ENCODE measurements at places on chromosomes 3 and 15. TPM values are rescaled to one million over a fixed set of nuclear protein-coding genes. Genes with fewer than 3 reads are reported as not detected.

Gene OIP5
- 0.88 TPM for total RNA-seq

Gene CRTAP
- total RNA-seq = 360 TPM

Gene NOX5
- total RNA-seq = 0.36 TPM

Gene CATSPER2
- 1.1 TPM for total RNA-seq

DNA sequence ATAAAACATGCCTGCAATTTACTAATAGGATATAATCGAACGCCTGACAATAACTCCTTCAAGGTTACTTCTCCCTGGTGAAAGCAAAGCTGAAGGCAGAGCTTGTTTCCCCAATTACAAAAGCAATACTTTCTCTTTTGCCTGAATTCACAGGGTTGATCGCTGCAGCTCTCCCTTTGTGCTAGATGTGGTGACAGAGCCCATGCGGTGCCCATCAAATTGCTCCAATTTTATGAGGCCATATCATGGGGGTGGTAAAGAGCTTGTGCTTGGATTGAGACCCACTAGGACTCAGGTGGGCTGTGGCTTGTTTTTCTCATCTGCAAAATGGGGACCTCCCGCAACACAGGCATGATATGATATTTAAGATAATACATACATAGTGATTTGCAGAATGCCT, 143.4 kb downstream of the GREM1 start:
- DNase-seq = no peak
- H3K4me1 ChIP-seq = peaks cover 43% of the 10 kb centered on the region
- no peaks in the 10 kb centered on the region for H3K36me3 ChIP-seq
- H3K27ac ChIP-seq = peak overlapping the region; percentile 99

GRCh38 chr3:52149726-52150125, 4.5 kb downstream of the POC1A start:
- no peak for DNase-seq
- H3K4me1 ChIP-seq = peaks cover 10% of the 10 kb centered on the region
- no peaks in the 10 kb centered on the region for H3K27me3 ChIP-seq
- peaks cover 25% of the 10 kb centered on the region for H3K36me3 ChIP-seq

DNA sequence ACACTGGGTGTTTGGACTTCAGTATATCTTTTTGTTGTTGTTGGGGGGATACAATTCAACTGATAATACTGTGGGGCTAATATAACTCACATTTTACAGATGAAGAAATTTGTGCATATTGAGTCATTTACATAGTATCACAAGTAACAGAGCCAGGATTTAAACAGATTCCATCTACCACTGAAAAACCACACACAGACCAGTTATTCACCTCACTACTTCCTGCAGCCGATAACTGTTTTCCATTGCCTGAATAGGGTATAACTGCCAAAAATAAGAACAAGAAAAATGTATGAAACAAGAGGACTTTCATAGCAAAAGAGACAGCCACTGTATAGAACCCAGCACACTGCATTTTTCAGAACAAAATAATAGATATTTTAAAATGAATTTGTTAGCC, 215.8 kb upstream of the CNTN6 start:
- no peaks in the 10 kb centered on the region for H3K4me1 ChIP-seq
- H3K4me3 ChIP-seq = no peak overlapping the region
- no peaks in the 10 kb centered on the region for H3K36me3 ChIP-seq
- H3K27me3 ChIP-seq = no peaks in the 10 kb centered on the region
- H3K27ac ChIP-seq = no peak overlapping the region

GRCh38 chr15:56442354-56442753, 22.6 kb downstream of the MNS1 start:
- no peaks in the 10 kb centered on the region for H3K4me1 ChIP-seq
- no peaks in the 10 kb centered on the region for H3K27me3 ChIP-seq
- no peak overlapping the region for H3K27ac ChIP-seq
- H3K4me3 ChIP-seq = no peak overlapping the region

- no peak overlapping the region for H3K27ac ChIP-seq
- no peak for DNase-seq
- no peaks in the 10 kb centered on the region for H3K27me3 ChIP-seq
- H3K36me3 ChIP-seq = no peaks in the 10 kb centered on the region
- H3K4me1 ChIP-seq = no peaks in the 10 kb centered on the region
These were observed 422.0 kb downstream of the SOX2 start for GRCh38 chr3:182133752-182134151.

DNA sequence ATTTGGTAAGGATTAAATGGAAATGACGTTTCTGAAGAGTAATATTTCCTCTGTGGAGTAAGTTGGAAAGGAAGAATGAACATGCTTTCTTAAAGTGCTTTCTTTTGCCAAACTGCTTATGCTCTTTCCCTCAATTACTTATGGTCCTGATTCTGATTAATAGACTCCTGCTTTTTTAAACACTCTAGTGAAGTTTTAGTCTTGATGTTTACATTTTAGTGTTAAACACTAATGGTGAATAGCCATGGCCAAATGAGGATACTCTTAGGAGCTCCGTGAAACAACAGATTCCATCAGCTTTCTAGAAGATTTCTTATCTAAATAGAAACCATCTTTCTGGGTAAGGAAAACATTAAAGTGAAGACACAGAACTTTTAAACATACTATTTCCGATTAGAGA, 117.6 kb downstream of the P3H2 start:
- peaks cover 39% of the 10 kb centered on the region for H3K4me1 ChIP-seq
- H3K4me3 ChIP-seq = no peak overlapping the region
- no peaks in the 10 kb centered on the region for H3K27me3 ChIP-seq
- no peaks in the 10 kb centered on the region for H3K36me3 ChIP-seq
- no peak for DNase-seq

- no peaks in the 10 kb centered on the region for H3K27me3 ChIP-seq
- H3K4me1 ChIP-seq = peaks cover 25% of the 10 kb centered on the region
- DNase-seq = no peak
- H3K27ac ChIP-seq = peak overlapping the region; percentile 51
- H3K36me3 ChIP-seq = peaks cover 39% of the 10 kb centered on the region
- no peak overlapping the region for H3K4me3 ChIP-seq
These were observed 23.0 kb downstream of the HPS3 start for GRCh38 chr3:149152420-149152819.

- no peak for DNase-seq
- H3K27me3 ChIP-seq = no peaks in the 10 kb centered on the region
- H3K4me3 ChIP-seq = no peak overlapping the region
- H3K27ac ChIP-seq = no peak overlapping the region
- H3K36me3 ChIP-seq = no peaks in the 10 kb centered on the region
These were observed 77.2 kb upstream of the TPRG1 start for GRCh38 chr3:189094539-189094938.

- H3K4me1 ChIP-seq = peaks cover 2% of the 10 kb centered on the region
- peaks cover 41% of the 10 kb centered on the region for H3K36me3 ChIP-seq
- no peaks in the 10 kb centered on the region for H3K27me3 ChIP-seq
- no peak overlapping the region for H3K27ac ChIP-seq
- H3K4me3 ChIP-seq = no peak overlapping the region
These were observed 32.9 kb downstream of the AP3S2 start for GRCh38 chr15:89860891-89861290.

DNA sequence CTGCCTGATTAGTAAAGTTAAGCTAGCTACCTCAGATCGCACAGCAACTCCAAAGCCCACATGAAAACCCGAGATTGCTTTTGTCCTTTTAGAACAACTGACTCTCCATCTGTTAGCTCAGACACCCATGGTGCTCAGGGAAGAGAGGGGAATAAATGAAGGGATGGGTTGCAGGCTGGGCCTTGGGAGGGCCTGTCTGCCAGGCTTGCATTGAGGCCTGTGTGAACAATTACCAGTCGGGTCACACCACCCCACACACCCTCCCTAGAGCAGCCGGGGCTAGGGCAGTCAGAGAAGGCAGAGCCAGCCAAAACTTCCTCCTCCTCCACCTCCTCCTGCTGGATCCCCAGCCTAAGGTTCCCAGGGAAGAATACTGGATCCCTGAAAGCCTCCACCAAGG, 8.8 kb upstream of the PRKAR2A start:
- no peak overlapping the region for H3K27ac ChIP-seq
- H3K27me3 ChIP-seq = no peaks in the 10 kb centered on the region
- H3K36me3 ChIP-seq = peaks cover 4% of the 10 kb centered on the region
- H3K4me3 ChIP-seq = no peak overlapping the region
- no peaks in the 10 kb centered on the region for H3K4me1 ChIP-seq

GRCh38 chr15:60485365-60486055, 6.6 kb upstream of the ICE2 start:
- no peak overlapping the region for H3K4me3 ChIP-seq
- DNase-seq = no peak
- no peaks in the 10 kb centered on the region for H3K27me3 ChIP-seq
- no peak overlapping the region for H3K27ac ChIP-seq

DNA sequence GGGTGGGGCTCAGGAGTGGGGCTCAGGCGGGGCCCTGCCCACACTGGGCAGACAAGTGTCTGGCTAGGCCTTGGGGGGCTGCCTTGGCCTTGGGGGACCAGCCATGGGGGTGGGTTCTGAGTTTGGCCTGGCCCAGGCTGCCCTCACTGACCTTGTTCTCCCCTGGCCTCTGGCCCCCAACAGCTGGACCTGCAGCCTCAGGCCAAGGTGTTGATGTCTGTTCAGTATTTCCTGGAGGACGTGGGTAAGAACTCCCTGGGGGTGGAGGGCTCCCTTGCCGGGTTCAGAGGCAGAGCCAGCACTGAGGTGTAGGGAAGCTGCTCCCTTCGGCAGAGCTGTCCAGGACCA, 20.0 kb downstream of the PRKCD start:
- no peak overlapping the region for H3K27ac ChIP-seq
- DNase-seq = peak; percentile 38
- no peaks in the 10 kb centered on the region for H3K4me1 ChIP-seq
- H3K27me3 ChIP-seq = no peaks in the 10 kb centered on the region
- H3K36me3 ChIP-seq = peaks cover 8% of the 10 kb centered on the region

GRCh38 chr15:28182216-28182615, 83.1 kb upstream of the OCA2 start:
- no peak overlapping the region for H3K27ac ChIP-seq
- no peaks in the 10 kb centered on the region for H3K27me3 ChIP-seq
- H3K36me3 ChIP-seq = peaks cover 26% of the 10 kb centered on the region
- no peak for DNase-seq
- H3K4me3 ChIP-seq = no peak overlapping the region

DNA sequence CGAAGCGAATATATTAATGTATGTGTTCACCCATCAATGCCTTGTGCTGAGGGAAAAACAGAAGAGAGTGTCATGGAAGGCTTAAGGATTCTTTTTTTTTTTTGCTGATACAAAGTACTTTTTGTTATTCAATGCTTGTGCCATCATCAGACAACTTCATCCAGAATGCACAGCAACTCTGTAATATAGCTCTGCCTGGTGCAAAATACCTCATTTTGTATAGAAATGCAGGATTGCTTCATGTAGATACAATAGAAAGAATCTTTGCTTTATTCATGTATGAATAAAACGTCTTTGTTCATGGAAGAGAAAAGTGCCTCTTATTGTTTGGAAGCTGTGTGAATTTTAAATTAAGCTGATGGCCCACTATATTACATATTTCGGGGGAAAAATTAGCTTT, 62.9 kb downstream of the SH3GL3 start:
- H3K27me3 ChIP-seq = no peaks in the 10 kb centered on the region
- DNase-seq = no peak
- no peaks in the 10 kb centered on the region for H3K36me3 ChIP-seq
- H3K4me3 ChIP-seq = no peak overlapping the region
- H3K27ac ChIP-seq = no peak overlapping the region

DNA sequence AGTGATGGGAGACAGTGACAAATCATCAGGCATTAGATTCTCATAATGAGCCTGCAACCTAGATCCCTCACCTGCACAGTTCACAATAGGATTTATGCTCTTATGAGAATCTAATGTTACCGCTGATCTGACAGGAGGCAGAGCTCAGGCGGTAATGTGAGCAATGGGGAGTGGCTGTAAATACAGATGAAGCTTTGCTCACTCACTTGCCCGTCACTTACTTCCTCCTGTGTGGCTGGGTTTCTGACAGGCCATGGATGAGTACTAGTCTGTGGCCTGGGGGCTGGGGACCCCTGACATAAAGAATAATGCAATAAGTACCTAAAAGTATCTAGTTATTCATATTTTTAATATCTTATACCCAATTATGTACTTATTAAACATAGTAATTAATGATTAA, 15.6 kb downstream of the IQCB1 start:
- H3K36me3 ChIP-seq = peaks cover 21% of the 10 kb centered on the region
- no peaks in the 10 kb centered on the region for H3K4me1 ChIP-seq
- no peaks in the 10 kb centered on the region for H3K27me3 ChIP-seq
- H3K27ac ChIP-seq = no peak overlapping the region

GRCh38 chr15:40190591-40190990, 29.7 kb downstream of the BUB1B start:
- H3K36me3 ChIP-seq = peaks cover 9% of the 10 kb centered on the region
- H3K4me1 ChIP-seq = no peaks in the 10 kb centered on the region
- peak; percentile 77 for DNase-seq
- H3K27ac ChIP-seq = peak overlapping the region; percentile 70

GRCh38 chr3:54279005-54279583, 156.7 kb downstream of the CACNA2D3 start:
- no peak for DNase-seq
- no peaks in the 10 kb centered on the region for H3K27me3 ChIP-seq
- H3K36me3 ChIP-seq = no peaks in the 10 kb centered on the region
- H3K4me3 ChIP-seq = no peak overlapping the region

DNA sequence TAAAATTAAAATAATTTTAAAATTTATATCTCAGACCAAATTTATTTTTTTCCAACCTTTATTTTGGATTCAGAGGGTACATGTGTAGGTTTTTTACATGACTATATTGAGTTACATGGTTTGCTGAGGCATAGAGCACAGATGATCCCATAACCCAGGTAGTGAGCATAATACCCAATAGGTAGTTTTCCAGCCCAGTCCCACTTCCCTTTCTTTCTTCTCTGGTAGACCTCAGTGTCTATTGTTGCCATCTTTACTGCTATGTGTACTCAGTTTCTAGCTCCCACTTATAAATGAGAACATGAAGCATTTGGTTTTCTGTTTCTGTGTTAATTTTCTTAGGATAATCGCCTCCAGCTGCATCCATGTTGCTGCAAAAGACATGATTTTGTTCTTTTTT, 338.1 kb downstream of the EFHB start:
- H3K27ac ChIP-seq = no peak overlapping the region
- no peak overlapping the region for H3K4me3 ChIP-seq
- no peaks in the 10 kb centered on the region for H3K4me1 ChIP-seq
- H3K27me3 ChIP-seq = no peaks in the 10 kb centered on the region
- no peak for DNase-seq

GRCh38 chr3:60307562-60308199, 943.6 kb downstream of the FHIT start:
- no peak overlapping the region for H3K27ac ChIP-seq
- H3K4me3 ChIP-seq = no peak overlapping the region
- H3K4me1 ChIP-seq = no peaks in the 10 kb centered on the region
- H3K27me3 ChIP-seq = no peaks in the 10 kb centered on the region

DNA sequence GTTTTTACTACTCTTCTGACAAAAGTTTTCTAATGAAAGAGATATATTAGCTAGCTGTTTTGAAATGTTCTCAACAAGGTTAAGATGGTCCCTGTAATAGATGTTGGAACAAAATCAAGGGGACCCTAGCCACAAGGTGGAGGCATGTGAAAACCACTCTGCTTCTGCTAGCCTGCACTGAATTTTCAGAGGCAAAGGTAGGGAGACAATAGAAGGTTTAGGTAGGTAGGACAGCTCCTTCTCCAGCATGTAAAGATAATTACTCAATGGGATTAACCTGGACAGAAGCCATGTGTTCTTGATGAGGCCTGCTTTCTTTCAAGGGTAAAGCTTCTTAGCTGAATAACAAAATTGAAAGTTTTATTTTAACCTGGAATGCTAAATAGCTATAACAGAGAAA, 333.5 kb downstream of the LSAMP start:
- H3K4me1 ChIP-seq = no peaks in the 10 kb centered on the region
- no peak overlapping the region for H3K27ac ChIP-seq
- DNase-seq = no peak

Measured in osteoblast (primary cell).